ENCODE measurements at places on chromosomes 6 and 20. TPM values are rescaled to one million over a fixed set of nuclear protein-coding genes. Genes with fewer than 3 reads are reported as not detected.

DNA sequence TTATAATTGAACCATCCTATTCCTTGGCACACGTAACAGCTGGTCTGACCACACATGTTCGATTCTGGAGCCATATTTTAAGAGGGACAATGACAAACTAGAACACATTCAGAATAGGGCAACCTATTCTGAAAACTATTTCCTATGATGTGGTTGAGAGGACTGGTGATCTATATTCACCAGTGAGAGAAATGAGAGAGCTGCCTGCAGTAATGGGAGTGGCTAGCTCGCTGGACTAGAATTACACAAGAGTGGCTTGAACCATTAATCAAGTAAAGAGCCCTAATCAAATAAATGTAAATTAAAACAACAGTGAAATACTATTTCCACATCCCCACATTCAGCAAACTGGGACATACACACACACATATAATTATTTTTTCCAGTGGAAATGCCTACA, 55.3 kb upstream of the LY86 start:
- no peak for DNase-seq
- H3K4me3 ChIP-seq, result no peak overlapping the region
- H3K4me1 ChIP-seq, result no peaks in the 10 kb centered on the region
- H3K27me3 ChIP-seq, result no peaks in the 10 kb centered on the region
- H3K36me3 ChIP-seq, result no peaks in the 10 kb centered on the region
- no peak overlapping the region for H3K27ac ChIP-seq

DNA sequence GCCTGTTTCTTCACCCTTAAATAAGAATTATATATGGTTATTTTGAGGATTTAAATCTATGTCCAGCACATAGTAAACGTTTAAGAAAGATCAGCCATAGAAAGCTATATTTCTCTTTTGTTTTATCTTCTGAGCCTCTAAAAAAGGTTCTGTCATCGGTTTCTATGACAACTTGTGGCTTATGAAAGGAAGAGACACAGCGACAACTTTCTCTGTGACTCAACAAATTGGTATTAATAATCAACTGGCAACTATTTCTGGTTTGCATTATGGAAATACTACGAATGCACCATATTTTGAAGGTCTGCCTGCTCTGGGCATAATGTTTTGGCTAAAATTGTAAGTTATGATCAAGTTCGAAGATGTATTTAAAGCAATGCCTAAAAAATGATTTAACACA, 751.0 kb downstream of the CD109 start:
- H3K36me3 ChIP-seq, result no peaks in the 10 kb centered on the region
- H3K4me1 ChIP-seq, result no peaks in the 10 kb centered on the region
- H3K4me3 ChIP-seq, result no peak overlapping the region
- no peak overlapping the region for H3K27ac ChIP-seq

GRCh38 chr6:109052852-109053251, 41.8 kb downstream of the SESN1 start:
- H3K36me3 ChIP-seq, result no peaks in the 10 kb centered on the region
- H3K27me3 ChIP-seq, result no peaks in the 10 kb centered on the region
- DNase-seq, result no peak
- no peak overlapping the region for H3K27ac ChIP-seq
- peaks cover 15% of the 10 kb centered on the region for H3K4me1 ChIP-seq

DNA sequence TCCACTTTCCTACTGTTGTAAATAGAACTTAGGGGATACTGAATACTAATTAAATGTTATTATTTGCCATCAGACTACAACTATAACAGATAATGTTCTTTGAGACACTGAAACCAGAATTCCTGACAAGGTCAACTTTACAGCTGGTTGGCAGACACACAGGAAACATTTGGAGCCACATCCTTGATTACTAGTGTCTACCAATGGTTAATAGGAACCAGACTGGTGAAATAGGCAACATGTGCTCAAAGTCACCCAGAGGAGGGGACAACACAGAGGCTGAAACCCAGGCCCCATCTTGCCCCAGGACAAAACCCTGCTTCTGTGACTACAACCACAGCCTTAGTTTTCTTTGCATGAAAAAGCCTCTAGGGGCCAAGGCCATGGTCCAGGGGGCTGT, 47.8 kb upstream of the NT5E start:
- no peaks in the 10 kb centered on the region for H3K27me3 ChIP-seq
- H3K4me3 ChIP-seq, result no peak overlapping the region
- peak overlapping the region; percentile 81 for H3K27ac ChIP-seq
- no peaks in the 10 kb centered on the region for H3K36me3 ChIP-seq
- peaks cover 28% of the 10 kb centered on the region for H3K4me1 ChIP-seq

DNA sequence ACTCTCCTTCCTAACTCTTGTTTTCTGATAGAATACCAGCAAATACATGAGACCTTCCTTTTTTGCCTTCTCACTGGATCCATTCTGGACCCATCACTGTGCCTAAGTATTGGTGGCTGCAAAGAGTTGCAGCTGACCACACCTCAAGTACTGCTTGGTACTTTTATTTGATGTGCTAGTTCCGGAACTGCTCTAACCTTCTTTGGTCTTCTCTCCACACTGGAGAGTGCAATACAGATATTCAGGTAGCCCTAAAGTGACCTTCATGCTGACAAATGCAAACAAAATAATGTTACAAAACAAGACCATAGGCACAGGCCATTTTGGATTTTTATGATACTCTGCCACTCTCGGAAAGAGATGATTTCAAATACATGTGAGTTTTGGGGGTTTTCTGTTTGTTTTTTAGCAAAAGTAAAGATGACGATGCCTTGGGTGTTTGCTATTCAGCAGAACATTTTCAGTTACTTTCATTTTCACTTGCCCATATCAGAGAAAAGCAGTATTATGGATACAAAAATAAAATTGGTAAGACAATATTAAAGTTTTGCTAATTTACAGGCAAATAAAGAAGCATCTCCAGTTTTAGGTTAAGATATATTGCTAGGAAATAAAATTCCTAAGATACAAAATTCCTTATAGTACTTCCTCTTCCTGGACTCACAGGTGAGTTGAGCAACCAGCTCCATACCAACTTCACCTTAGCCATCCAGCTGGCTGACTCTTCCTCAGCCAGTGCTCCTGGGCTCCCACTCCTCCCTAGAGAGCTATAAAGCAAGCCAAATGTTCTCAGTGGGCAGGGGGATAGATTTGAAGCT, 42.0 kb downstream of the PTPRK start:
- H3K4me3 ChIP-seq, result peak overlapping the region; percentile 8
- no peaks in the 10 kb centered on the region for H3K36me3 ChIP-seq
- no peak overlapping the region for H3K27ac ChIP-seq
- DNase-seq, result no peak

GRCh38 chr6:42864602-42865001, 14.8 kb upstream of the RPL7L1 start:
- H3K4me3 ChIP-seq, result no peak overlapping the region
- no peaks in the 10 kb centered on the region for H3K27me3 ChIP-seq
- peaks cover 45% of the 10 kb centered on the region for H3K36me3 ChIP-seq

The TRAM2 gene
- 32.6 TPM for total RNA-seq
